ENCODE measurements at places on chromosomes 5 and 9.

DNA sequence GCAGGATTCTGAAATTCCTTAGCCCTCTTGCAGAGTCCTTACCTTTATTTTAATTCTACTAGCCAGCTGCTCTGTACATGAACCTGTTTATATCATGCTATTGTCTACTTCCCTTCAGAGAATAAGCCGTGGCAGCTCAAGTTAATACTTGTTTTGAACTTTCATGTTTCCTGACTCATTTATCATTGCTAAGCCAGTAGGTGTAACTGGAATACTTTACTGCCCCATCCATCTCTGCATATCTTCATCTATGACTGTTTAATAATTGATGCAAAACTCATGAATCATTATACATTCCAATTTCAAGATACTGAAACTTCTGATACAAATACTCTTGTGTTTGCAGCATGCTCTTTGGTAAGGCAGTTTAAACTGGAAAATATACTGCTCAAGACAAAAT lies 174.7 kb downstream of the PPP2R2B start:
- no peak for DNase-seq

GRCh38 chr9:33924978-33925797 lies 108.2 kb downstream of the UBE2R2 start:
- peak; percentile 78 for DNase-seq

DNA sequence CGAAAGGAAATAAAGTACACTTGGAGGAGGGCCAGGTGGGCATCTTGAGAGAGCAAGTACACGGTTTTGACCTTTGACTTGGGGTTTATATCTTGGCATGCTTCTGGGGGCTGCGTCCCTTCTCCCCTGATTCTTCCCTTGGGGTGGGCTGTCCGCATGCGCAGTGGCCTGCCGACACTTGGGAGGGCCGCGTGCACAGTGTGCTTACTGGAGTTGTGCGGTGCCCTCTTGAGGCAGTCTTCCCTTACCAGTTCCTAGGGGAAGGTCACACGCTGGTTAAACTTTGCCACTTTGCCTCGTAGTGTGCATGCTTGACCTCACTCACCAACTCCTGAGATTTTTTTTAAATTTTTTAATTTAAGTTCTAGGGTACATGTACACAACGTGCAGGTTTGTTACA lies 4.3 kb upstream of the CLPTM1L start:
- no peak for DNase-seq

DNA sequence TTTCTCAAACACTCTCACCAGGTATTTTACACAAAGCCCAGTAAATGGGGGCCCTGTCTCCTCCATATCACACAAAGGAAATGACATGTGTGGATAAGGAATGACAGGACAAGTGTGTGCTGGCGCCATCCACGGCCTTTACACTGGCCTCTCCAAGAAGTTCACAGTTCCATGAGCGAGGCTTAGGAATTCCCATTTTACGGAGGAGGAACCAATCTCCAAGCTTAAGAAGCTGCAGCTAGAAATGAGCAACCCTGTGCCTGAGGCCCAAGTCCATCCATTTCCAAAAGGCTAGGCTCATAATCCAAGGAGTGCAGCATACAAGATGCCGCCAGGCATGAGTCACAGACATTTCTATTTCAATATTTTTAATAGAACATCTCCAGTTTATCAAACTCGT lies 203.4 kb downstream of the AUH start:
- DNase-seq: no peak

DNA sequence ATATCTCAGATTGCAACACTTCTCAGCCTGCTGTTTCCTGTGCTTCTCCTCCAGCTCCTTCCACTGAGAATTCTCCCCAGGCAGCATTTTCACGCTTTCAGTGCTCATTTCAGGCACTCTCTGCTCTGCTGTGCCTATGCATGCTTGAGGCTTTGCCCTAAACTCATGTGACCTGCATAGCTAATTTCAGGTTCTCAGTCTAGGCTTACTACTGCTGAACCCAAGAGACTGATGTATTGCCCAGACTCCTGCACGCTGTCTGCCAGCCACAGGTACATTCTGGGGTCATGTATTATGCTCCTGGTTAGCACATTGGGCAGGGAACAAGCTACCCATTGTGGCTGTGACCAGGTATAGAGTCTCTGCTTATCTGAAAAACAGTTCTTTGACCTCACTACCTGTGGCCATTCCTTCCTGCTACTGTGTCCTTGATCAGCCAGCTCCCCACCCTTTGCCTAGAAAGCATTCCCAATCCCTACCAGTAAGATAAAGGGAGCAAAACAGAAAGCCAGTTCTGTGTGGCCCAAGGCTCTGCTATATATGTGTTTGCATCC lies 34.7 kb downstream of the PIP5K1B start:
- no peak for DNase-seq
